ENCODE measurements at places on chromosomes 6 and 20. TPM values are rescaled to one million over a fixed set of nuclear protein-coding genes. Genes with fewer than 3 reads are reported as not detected.

Gene CNBD2
- 2.4 TPM for total RNA-seq

Gene ASIP
- total RNA-seq: not detected

Gene PHACTR1
- not detected for total RNA-seq

Gene ADGB
- total RNA-seq: not detected

Gene HDGFL1
- total RNA-seq: not detected

Gene HSPA12B
- not detected for total RNA-seq

Gene NRM
- total RNA-seq: 2.3 TPM

Gene NKX2-2
- not detected for total RNA-seq

Gene CNKSR3
- total RNA-seq: 23.0 TPM

Gene PACRG
- not detected for total RNA-seq

Gene SRXN1
- 463 TPM for total RNA-seq

Gene TNFAIP3
- 19.2 TPM for total RNA-seq

Gene PRDM13
- 1.9 TPM for total RNA-seq

Gene TSBP1
- not detected for total RNA-seq

Gene CST2
- total RNA-seq: 270 TPM

Gene CTCFL
- total RNA-seq: not detected

Gene MYCT1
- not detected for total RNA-seq

Gene EPHA7
- not detected for total RNA-seq

Gene COL19A1
- not detected for total RNA-seq

Gene THEMIS
- not detected for total RNA-seq

Gene HRH3
- total RNA-seq: not detected

Gene C6orf58
- total RNA-seq: 1.3 TPM

Gene ZBTB12
- 9.3 TPM for total RNA-seq

Gene CALHM6
- total RNA-seq: not detected

Gene ANGPT4
- not detected for total RNA-seq

Gene CPXM1
- total RNA-seq: not detected

Gene BMP2
- 2.6 TPM for total RNA-seq

Gene CFAP206
- 4.1 TPM for total RNA-seq

Gene PRICKLE4
- not detected for total RNA-seq

Gene TP53TG5
- not detected for total RNA-seq

Gene FAM229B
- total RNA-seq: 14.7 TPM

Gene OOEP
- total RNA-seq: not detected

All from Caki2 (cell line).